ENCODE measurements at places on chromosomes 6 and 20.

DNA sequence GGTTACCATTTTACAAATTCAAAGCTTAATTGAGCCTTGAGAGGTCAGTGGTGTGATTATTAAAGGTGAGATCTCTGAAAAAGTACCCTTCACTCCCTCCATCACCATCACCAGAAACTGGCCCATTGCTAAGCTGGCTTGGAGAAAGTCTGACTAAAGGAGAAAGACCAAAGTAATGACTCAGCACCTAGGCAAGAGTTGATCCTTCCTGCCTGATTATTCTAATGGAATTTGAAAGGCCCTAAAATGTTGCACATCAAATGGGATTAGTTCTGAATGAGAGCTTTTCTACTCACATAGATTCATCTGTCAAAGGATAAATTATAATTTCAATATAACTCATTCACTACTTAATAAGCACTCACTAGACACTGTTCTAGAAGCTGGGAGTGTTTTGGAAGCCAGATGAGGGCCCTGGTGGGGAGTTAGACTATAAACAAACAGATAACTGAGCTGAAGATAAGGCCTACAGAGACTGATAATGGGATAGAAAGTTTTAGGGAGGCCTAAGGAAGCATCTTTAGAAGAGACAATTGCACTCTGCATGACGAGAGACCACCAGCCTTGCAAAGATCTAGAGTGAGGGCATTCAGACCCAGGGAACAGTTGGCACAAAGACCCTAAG is 366.7 kb downstream of the SYNE1 start:
- no peak for DNase-seq

DNA sequence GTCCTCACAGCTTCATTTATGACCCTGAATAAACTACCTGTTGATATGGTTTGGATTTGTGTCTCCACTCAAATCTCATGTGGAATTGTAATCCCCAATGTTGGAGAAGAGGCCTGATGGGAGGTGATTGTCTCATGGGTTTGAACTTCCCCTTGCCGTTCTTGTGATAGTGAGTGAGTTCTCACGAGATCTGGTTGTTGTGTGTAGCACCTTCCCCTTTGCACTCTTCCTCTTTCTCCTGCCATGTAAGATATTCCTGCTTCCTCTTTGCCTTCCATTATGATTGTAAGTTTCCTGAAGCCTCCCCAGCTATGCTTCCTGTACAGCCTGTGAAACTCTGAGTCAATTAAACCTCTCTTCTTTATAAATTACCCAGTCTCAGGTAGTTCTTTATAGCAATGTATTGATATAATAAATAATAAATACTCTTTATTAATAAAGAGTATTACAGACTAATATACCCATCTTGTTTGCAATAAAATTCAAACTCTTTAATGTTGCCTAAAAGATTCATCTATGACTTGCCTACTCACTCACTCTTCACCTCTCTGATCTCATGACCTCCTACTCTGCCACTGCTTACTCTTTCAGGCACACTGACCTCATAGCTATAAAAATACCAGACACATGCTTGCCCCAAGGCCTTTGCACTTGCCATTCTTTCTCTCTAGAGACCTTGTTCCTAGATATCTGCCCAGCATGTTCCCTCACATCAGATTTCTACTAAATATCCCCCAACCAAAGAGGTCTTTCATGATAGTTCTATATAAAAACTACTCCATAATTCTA is 256.4 kb upstream of the MARCKS start:
- DNase-seq = no peak

- DNase-seq = peak; percentile 92
Measured at GRCh38 chr6:35534407-35535170, 21.9 kb upstream of the TULP1 start.

DNA sequence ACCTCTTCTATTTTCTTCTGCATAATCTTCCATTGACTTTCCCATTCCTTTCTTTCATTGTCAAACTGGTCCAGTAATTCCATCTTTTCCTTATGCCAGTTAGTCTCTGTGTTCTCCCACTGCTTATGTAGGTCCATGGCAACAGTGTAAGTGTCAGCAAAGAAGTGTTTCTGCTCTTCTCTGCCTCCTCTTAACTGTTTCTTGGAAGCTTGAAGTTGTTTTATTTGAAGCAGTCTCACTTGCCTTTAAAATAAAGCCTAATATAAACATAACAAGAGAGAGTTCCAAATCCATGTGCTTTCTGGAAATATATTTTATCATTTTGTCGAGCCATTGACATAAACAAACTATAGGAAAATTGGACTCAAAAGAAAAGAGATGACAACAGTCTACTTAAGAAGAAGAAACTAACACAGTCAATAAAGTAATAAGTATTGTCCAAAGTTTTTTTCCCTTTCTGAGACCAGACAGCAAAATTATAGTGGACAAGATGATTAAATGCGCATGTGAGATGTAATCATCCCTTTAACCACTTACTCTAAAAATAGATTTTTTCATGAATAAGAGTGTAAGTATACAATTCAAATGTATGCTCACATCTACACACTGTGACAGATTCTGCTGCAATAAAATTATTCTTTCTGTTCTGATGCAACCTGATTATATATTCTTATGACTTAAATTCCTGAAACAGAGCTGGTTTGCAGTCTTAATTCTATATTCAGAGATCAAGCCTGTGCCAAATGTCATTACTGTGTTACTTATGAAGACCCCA is 5.2 kb downstream of the KIAA0408 start:
- no peak for DNase-seq

DNA sequence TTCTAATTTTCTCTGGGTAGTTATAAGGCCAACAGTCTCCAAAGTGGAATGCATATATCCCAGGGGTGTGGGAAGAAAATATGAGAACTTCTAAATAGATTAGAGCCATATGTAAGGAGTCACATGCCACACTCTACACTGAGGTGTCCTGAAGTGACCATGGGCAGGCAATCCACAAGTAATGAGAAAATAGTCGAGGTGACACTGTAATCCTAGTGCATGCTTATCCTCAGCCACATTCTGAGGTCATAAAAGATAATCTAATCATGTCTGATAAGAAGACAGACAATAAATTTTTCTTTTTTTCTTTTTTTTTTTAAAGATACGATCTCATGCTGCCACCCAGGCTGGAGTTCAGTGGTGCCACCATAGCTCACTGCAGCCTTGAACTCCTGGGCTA is 62.2 kb downstream of the CD164 start:
- DNase-seq = no peak

DNA sequence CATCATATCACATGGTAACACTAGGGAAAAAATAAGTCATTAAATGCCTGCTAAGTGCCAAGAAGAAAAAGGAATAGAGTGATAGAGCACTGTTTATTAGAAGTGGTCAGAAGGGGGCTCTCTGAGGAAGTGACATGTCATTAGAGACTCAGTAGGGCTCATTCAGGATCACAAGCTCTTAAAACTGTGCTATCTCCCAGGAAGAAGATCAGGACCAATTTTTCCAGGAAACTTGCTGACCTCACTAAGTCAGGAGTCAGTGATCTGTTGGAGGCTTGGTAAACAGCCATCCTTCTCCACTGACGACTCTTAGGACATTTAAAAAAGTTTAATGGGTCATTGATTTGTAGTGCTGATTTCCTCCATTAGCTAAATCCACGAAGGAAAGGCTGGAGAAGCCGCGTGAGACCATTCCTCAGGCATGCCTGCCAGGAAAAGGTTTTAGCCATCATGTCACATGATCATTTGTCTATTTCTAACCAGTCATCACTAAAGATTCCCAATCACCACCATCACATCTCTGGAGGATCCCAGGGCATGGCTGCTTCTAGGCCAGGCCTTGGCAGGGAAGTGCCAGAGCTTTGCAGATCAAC is 5.9 kb upstream of the PTPN1 start:
- DNase-seq = no peak

GRCh38 chr6:25675167-25675566 is 23.2 kb downstream of the SCGN start:
- DNase-seq = no peak

DNA sequence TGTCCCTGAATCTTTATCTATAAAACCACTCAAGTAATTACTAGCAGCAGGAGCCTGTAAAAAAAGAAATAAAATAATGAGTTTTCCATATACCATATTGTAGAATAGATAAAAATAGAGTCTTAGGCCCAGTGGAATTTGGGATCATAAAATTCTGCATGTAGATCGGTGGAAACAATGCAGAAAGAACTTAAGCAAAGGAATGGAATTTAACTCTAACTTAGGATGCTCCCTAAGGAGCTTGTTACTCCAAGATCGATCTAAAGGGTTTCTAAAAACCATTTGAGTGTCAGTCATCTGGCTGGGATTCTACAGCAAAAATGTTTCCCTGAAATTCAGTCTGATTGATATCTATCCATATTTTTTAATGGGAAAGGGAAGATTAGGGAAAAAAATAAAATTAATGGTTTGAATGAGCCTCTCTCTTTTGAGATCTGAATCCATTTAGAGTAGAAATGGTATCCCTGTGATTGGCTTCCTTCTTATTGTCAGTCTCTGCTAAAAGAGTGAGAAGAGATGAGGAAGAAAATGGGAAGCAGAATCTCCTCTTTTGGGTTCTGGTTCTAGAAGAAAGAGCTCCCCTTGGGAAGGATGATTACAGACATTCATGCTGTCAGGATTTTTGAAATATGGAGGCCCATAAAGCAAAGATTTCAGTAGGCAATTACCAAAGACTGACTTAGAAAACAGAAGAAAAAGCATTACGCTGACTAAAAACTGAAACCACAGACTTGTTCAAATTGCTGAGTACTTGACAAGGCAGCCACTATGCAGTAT is 564.3 kb upstream of the MARCKS start:
- no peak for DNase-seq

GRCh38 chr20:4406627-4407026 is 315.1 kb upstream of the PRND start:
- DNase-seq = no peak

GRCh38 chr20:50335105-50335504 is 144.5 kb downstream of the CEBPB start:
- peak; percentile 97 for DNase-seq

- DNase-seq = no peak
Measured at GRCh38 chr6:125537090-125537489, 212.3 kb upstream of the HEY2 start.

DNA sequence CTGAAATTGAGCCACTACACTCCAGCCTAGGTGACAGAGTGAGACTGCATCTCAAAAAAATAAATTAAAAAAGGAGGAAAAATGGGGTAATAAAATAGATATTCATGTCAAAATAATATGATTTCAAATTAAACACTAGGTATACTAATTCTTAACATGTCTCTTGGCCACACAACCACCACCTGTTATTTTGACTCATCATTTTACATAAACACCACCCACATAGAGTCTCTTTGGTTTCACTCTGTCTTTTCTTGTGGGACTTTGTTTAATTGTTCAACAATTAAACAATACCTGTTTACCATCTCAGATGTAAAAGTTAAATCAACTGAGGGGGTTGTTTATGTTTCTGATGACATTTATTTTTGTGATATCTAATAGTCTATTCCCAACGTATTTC is 476.8 kb upstream of the ADGRB3 start:
- DNase-seq = no peak

DNA sequence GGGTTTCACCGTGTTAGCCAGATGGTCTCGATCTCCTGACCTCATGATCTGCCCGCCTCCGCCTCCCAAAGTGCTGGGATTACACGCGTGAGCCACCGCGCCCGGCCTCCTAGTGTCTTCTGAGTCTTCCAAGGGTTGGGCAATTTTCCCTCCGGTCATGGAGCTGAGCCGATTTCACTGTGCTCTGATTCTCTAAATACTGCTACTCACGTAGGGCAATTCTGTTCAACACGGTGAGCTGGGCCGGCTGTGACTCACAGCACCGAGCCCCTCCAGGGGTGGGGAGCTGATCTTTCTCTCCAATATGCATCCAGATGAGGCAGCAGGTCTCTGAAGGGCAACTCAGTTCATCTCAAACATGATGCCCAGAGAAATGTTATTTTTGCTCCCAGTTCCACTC is 71.6 kb upstream of the CD93 start:
- DNase-seq = no peak

GRCh38 chr20:37564388-37565133 is 36.9 kb upstream of the BLCAP start:
- DNase-seq = peak; percentile 71

GRCh38 chr20:44018259-44018941 is 103.7 kb downstream of the TOX2 start:
- DNase-seq = peak; percentile 91

DNA sequence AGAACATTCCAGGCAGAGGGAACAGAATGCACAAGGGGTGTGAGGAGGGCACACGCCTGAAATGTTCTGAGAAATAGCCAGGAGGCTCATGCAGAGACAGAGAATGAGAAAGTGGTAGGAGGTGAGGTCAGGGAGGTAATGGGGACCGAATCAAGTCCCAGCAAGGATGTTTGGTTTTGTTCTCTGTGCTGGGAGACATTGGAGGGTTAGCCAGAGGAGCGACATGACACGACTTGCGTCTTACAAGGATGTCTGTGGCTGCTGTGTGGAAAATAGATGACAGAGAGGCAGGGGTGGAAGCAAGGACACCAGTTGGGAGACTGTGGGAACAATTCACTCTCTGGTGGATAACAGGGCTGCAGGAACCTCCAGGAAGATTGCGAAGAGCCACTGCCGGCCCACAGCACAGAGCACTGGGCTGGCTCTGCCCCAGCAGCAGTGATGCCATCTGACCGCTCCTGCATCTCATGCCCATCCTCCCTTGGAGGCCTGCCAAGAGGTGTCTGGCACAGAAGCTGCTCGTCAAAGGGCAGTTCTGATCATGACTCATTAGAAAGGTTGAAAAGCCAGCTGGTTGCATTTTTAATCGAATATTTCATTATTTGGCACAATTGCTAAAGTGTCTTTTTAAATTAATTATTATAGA is 57.7 kb upstream of the CD83 start:
- no peak for DNase-seq

- no peak for DNase-seq
Measured at GRCh38 chr6:150327117-150327774, 41.6 kb upstream of the IYD start.

DNA sequence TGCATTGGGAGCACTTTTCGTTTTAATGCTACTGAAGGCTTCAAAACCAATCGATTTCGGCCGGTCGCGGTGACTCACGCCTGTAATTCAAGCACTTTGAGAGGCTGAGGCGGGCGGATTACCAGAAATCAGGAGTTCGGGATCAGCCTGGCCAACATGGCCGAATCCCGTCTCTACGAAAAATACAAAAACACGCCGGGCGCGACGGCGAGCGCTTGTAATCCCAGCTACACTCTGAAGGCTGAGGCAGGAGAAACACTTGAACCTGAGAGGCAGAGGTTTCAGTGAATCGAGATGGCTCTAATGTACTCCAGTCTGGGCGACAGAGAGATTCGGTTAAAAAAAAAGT is 58.4 kb downstream of the TRIM38 start:
- peak; percentile 44 for DNase-seq

All from NCI-H2171 (cell line).